ENCODE measurements at places on chromosomes 7 and 10.

DNA sequence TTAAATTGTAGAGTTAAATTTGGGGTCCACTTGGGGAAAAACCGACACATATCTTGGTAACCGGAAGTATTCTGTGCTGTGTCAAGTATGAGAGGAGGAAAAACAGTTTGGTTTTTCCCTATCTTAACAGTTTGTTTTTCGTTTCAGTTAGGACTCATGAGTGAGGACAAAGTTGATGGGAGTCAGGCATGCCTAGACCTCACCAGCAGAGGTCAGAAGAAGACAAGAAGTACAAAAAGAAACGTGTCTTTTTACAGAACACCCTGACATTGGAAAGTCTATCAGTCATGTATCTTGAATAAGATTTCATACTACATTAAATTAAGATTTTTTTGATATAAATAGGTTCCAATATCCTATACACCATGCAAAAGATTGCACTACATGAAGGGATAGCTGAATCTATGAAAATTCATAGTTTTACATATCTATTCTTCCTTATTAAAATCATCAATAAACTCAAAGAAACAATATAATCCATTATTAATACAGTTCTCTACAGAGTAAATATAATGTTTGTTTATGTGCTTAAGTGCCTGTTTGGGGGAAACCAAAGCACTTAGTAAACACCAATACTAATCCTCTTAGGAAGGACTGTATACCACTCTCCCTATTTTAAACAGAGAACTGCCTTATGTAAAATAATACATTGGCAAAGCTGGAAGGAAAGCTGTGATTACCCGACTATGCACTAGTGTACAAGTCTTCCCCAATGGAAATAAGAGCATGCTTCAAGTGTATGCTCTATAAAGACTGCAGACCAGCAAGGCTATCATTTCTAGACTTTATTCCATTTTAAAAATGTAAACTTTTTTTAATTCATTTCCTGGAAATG is 95.6 kb downstream of the USP6NL start:
- DNase-seq = peak; percentile 65

DNA sequence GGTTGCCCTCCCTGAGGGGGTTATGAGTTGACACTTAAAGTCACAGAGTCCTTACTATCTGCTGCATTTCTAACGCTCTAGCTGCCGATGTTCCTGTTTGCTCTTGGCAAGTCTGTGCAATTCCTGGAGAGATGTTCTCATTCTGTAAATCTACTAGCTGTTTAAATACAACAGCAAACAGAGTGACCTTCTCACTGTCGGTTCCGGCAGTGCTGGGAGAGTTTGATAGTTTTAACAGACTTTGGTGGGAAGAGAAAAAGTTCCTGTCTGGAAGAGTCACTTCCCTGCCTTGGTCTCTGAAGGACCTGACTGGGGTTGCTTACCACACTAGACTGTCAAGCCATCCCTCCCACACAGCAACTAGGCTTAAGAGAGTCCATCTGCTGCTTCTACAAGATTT is 63.3 kb upstream of the ELMO1 start:
- no peak for DNase-seq

GRCh38 chr7:26090927-26091519 is 61.0 kb upstream of the NFE2L3 start:
- peak; percentile 64 for DNase-seq

GRCh38 chr7:140276001-140276400 is 99.2 kb upstream of the KDM7A start:
- no peak for DNase-seq

DNA sequence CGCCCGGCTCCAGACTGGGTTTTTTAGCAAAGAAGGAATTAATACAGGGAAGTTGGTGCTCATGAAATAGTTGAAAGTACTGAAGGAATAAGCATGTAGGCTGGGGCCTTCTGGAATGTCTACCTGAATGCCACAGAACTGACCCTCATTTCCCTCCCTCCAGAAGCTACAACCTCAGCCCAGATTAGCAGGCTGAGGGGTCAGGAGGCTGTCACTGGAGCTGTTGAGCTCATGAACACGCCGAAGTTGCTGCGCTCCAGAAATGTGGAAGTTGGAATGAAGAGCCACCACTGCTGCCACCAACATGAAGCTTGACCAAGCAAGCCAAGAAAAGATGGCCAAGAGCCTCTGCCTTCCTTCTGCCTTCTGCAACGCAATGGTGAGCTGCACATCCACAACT is 52.2 kb upstream of the KMT2E start:
- no peak for DNase-seq

GRCh38 chr7:101129603-101130117 is 2.8 kb downstream of the SERPINE1 start:
- no peak for DNase-seq

GRCh38 chr7:73436031-73436929 is 2.7 kb downstream of the FZD9 start:
- DNase-seq = no peak

GRCh38 chr10:101997803-101998202 is 58.2 kb downstream of the ARMH3 start:
- no peak for DNase-seq

- DNase-seq = no peak
Observed at GRCh38 chr7:2386964-2387669, 16.3 kb upstream of the CHST12 start.

DNA sequence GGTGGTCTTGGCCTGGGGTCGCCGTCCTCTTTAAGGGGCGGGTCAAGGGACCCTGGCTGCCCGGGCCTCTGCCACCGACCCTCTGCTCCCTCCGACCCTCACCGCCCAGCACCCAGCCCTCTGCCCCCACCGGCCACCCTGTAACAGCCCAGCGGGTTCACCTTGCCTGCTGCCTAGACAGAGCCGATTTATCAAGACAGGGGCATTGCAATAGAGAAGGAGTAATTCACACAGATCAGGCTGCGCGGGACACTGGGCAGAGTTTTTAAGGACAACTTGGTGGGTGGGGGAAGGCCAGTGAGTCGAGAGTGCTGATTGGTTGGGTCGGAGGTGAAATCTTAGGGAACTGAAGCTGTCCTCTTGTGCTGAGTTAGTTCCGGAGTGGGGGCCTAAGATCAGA is 779 bp upstream of the ADCK2 start:
- no peak for DNase-seq

DNA sequence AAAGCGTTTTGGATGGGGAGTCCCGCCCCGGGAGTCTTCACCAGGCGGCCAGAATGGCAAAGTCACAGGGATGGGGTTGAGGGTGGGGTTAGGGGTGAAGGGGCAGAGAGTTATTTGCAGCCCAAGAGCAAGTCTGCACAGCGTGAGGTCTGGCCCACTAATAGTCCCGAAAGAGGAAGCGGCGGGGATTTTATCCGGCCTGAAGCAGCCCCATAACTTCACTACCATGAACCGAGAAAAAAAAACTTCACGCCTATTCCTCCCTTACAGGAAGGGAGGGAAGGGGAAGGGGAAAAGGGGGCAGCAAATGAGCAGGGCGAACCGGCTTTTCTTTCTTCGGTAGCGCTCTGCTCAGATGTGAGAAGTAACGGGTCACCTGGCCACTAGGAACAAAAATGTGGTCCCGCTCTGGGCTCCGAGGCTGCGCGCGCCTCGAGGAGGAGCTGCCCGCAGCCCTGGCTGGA is 712 bp downstream of the ITPRIP start:
- DNase-seq = peak; percentile 38

GRCh38 chr10:121532292-121532864 is 65.9 kb downstream of the FGFR2 start:
- DNase-seq = no peak

- no peak for DNase-seq
Observed at GRCh38 chr10:55266797-55267196, 465.8 kb upstream of the PCDH15 start.

GRCh38 chr7:43583424-43584194 is 701 bp downstream of the STK17A start:
- peak; percentile 58 for DNase-seq

DNA sequence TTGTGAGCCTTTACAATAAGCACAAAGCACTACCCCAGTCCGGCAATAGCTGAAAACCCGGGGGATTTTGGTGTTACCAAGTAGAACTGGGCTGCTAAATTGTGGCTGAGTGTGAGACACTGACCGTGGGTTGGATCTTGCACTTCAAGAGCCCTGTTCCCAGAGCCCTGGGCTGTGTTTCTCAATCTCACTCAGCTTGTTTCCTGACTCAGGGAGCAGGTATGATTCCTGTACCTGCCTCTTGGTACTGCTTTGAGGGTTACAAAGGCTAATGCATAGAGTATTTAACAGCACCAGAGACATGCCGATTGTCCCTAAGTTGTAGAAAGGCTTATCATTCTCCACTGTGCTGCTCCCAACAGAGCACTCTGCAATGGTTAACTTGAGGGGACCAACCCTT is 134.6 kb downstream of the TEX36 start:
- no peak for DNase-seq

DNA sequence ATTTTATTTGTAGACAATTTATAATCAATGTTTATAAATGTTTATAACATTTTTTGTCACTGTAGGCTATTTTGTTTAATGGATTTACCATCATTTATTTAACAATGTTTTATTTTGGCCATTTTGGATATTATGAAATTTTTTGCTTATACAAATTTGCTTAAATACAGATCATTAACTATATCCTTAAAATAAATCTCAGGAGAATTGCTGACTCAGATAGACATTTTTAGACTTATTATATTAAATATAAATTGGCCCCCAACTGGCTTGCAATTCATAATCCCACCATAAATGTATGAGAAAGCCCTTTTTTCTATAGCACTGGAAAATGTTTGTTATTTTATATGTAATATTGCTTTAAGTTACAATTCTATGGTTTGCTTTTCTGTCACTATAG is 3.8 kb upstream of the CLRN3 start:
- DNase-seq = no peak

DNA sequence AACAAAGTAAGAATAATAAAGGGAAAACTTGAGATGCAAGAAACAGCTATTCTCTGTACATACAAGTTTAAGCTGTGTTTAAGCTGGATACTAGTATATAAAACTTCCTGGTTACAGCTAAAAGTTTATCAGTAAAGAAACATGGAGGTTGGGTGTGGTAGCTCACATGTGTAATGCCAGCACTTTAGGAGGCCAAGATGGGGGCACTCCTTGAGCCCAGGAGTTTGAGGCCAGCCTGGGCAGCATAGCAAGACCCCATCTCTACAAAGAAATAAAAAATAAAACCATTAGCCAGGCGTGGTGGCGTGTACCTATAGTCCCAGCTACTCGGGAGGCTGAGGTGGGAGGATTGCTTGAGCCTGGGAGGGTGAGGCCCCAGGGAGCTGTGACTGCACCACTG is 3.2 kb downstream of the RSU1 start:
- no peak for DNase-seq

- peak; percentile 48 for DNase-seq
Observed at GRCh38 chr10:61882621-61883370, 18.7 kb upstream of the ARID5B start.

DNA sequence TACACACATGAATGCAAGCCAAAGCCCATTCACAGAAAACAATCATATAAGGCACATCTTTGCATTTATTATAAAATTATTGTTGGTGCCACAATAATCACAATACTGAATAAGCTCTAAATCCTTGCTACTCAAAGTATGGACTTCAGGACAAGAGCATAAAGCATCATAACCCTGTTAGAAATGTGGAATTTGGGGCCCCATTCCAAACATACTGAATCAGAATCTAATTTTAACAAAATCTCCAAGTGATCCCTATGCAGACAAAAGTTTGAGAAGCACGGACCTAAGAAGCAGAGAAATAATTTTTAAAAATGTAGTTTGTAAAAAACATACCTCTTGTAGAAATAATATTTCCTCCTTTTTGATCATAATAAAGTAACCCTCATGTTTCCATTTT is 199.2 kb downstream of the IMMP2L start:
- peak; percentile 56 for DNase-seq

- peak; percentile 98 for DNase-seq
Observed at GRCh38 chr10:62166331-62167131, 102.1 kb downstream of the RTKN2 start.

- DNase-seq = no peak
Observed at GRCh38 chr7:128869138-128869943, 6.7 kb downstream of the ATP6V1F start.

- DNase-seq = no peak
Observed at GRCh38 chr10:118203461-118203860, 138.7 kb downstream of the FAM204A start.

GRCh38 chr10:17181751-17182150 is 19.7 kb downstream of the TRDMT1 start:
- no peak for DNase-seq

- DNase-seq = peak; percentile 12
Observed at GRCh38 chr7:141039376-141039775, 24.6 kb upstream of the MRPS33 start.

DNA sequence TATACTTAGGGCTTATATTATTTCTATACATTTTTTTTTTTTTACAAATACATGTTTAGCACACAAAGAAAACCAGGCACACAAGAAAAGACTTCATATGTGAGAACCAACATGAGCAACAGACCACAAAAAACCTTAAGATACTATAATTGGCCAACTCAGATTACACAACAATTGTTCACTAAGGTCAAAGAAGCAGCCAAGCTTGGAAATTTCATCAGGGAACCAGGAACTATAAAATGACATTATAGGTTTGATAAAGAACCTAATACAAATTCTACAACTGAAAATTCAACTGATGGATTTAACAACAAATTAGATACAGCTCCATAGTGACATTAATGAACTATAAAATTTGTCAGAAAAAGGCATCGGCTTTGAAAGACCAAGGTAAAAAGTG is 4.4 kb upstream of the LUC7L2 start:
- peak; percentile 36 for DNase-seq

- no peak for DNase-seq
Observed at GRCh38 chr7:35749556-35749955, 51.3 kb upstream of the SEPTIN7 start.

GRCh38 chr7:155732286-155732685 is 80.0 kb downstream of the SHH start:
- no peak for DNase-seq

DNA sequence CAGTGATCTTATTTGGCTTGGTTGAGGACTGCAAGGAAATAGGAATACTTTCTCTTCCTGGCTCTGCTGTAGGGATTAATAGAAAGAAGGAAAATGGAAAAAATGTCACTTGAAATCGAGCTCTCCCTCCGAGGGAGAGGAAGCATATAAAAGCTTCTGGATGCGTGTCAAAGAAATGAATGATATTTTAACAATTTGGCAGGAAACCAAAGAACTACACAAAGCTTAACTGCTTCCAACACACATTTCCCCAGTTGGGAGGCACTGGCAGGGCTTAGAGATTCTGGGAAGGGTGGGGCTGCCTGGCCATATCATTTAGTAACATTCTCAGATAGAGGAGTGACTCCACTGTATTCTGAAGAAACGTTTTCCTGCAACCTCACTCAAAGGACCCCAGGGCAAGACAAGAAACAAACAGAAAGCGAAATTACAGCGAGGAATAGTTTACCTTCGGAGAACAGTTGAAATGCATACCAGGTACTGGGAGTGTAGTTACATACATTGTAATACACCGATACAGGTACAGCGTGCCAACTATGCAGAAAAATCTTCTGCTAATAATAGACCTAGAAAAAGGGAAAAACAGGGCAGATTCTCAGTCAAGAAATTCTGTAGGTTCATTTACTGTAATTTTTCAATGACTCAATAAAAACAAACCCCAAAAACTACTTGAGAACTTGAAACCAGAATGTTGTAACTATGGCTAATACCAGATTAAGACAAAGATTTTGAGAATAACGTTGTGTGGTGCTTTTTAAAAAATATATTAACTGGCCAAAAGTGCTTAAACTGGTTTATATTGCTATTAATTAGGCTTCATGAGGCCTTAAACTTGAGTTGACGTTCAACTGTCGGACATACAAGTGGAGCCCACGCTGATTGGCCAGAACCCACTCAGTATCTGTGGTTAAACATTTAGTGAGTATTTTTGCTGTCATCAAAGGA is 75.7 kb upstream of the ASAH2 start:
- DNase-seq = peak; percentile 85

- no peak for DNase-seq
Observed at GRCh38 chr7:101680406-101681145, 51.5 kb upstream of the MYL10 start.

GRCh38 chr7:109879287-109879828 is 1211.6 kb upstream of the LRRN3 start:
- no peak for DNase-seq
